ENCODE measurements at places on chromosomes 4 and X.

DNA sequence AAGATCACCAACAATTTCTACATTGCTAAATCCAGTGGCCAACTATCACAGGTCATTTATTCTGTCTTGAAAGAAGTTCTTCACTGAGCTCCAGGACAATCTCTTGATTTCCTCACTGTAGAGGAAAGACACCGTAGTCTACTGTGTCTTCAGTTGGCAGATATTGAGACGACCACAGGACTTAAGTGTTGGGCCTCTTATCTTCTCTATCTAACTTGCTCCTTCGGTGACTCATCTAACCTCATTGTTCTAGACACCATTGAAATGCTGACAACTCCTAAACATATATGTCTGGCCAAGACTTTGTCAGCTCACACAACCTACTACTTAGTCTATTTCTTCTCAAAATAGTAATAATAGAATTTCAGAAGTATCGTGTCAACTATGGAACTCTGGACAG, 425.8 kb downstream of the ARAP2 start:
- DNase-seq: no peak

DNA sequence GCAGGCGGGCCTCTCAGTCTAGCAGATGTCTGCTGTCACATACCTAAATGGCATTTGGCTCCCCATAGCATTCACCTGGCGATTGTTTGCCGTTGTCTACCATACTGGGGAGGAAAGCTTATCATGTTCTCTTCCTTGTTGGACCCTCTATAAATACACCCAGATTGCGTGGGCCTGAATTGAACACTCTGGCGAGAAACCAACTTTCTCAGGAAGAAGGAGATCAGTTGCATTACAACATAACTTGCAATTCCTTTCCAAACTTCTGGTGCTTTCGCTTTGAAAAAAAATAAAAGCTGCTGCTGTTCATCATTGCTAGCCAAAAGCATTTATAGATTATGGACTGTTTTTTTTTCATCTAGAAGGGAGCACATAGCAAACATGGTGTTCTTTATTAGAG, 230.0 kb upstream of the GPC4 start:
- DNase-seq: no peak

DNA sequence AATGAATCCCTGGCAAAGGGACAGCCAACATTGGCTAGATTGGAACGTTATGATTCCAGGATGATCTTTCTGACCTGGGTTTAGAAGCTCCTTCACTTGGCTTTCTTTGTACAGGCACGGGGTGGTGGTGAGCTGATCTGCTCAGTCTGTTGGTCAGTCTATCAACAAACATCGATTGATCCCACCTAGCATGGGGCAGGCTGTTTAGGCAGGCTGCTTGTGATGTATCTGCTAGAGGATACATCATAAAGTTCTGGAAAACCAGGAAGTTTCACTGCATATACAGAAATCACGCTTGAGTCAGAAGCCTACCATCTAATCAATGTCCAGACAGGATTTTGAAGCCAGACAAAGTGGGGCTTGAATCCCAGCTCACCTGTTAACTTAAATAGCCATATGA, 6.9 kb downstream of the FRMD7 start:
- no peak for DNase-seq

DNA sequence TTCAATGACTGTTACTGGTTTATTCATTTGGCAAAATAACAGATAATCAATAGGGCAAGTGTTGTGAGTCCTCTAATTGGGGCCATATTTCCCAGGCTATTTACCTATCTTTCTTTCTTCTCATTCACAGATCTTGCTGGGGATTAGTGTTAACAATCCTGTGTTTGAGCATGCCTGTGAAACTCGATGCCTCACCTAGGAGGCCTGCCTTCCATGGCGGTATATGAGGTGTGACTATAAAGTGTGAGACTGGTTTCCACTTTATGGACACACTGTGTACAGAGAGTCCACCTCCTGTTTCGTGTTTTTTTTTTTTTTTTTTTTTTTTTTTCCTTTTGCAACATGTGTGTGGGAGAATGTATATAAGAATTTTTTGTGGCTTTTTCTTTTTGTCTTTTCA, 199.3 kb downstream of the BMPR1B start:
- DNase-seq: no peak

DNA sequence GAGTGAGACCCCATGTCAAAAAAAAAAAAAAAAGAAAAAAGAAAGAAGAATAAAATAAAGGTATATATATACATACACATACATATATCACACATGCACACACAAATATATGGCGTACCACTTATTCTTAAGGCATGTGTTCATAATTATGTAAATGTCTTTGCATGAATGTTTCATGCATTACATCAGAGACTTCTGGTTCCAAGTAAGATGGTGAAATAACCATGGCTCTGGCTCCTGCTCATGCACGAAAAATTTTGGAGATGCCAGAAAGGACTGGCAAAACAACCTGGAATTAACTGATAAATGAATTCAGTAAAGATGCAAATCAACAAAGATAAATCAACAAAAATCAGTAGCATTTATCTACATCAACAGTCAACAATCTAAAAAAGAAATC, 19.7 kb upstream of the FHIP1A start:
- no peak for DNase-seq

DNA sequence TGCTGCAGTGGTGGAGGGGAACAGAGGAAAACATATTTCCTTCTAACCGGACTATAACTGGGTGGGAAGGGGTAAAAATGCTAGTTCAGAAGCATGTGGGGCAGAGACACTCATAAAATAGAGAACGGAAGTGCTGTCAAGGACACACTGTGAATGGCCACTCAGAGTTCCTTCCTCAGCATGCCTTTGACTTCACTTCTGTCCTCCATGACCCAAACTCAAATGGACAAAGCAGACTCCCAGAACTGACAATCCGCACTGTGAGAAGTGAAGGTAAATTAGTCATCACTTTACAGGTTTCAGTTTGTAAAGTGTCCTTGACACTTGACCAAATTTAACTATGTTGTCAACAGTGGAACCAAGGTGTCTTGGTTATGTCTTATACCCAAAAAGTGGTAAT, 30.2 kb upstream of the ELF2 start:
- DNase-seq: no peak

DNA sequence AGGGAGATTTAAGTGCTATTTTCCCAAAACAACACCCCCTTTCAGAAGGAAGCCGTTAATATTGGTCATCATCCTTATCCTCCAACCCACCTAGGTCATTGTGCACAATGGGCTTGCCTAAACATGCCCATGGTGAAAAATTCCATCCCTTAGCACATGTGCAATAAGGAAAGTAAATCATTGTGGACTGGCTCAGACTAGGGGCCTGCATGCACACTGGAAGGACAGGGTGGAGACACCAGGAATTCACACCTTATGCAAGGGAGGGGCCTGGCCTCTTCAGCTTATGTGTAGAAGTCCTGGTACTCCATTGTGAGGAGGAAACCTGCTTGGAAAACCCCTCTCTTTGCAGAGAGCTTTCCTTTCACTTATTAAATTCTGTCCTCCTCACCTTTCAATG, 311.4 kb upstream of the NDST4 start:
- DNase-seq: no peak

DNA sequence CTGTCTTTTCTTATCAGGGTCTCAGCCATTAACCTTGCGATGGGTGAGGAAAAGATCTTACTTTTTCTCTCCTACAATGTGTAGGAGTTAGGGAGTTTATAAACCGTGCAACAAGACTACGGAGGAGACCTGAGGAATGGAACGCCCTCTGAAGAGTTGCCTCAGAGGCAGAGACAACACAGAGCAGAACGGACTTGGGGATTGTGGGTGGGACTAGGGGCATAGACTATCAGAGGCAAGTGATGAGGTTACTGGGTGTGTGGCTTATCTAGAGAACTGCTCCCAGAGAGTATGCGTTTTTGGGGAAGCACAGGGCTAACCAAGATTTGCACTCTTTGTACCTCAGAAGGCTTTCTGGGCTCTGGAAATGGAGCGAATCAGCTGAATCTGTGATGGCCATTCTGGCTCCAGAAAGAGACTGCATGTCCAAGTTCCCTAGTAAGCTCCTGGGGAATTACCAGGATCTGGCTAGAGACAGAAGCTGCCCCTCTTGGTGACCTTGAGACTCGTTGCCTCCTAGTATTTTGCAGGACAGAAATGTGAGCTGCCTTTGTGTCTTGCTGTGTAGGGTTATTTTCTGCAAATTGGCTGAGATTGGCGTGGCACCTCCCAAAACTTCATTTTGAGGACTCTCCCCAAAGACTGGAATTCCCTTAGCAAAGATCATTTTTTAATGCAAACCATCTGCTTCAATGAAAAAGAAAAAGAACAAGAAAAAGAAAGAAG, 118.9 kb downstream of the ARSF start:
- no peak for DNase-seq

- no peak for DNase-seq
Measured at GRCh38 chrX:39760930-39761329, 336.8 kb downstream of the BCOR start.

DNA sequence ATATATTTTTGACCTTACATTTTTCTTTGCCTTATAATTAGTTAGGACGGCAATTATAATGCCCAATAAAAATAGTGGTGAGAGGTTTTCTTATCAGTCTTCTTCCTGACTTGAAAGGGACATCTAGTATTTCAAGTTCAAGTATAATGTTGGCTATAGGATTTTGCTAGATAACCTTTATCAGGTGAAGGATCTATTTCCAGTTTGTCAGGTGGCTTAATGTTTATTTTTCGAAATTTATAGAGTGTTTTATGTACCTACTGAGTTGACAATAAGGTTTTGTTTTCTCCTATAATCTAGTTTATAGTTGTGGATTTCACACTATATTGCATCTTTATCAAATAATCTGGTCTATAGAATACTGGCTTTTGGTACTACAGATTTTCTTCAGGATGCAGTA, 351.8 kb upstream of the FGF13 start:
- no peak for DNase-seq

GRCh38 chr4:105158837-105159236, 12.2 kb downstream of the TET2 start:
- DNase-seq: no peak

GRCh38 chr4:26289401-26289800, 31.4 kb upstream of the RBPJ start:
- DNase-seq: no peak

DNA sequence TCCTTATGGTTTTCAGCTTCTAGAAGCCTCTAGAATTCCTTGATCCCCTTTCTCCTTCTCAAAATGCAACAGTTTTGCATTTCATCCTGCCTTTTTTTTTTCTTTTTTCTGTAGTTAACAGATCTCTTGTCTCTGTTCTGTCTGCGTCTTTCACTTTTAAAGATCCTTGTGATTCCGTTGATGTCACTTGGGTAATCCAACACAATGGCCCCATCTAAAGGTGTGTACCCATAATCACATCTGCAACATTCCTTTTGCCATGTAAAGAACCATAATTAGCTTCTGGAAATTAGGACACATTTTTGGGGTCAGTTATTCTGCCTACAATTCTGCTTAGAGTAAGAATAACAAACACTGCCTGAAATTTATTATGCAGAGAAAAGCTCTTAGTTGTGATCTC, 1180.9 kb upstream of the ADGRL3 start:
- DNase-seq: no peak

GRCh38 chr4:138935-139334, 14.6 kb downstream of the ZNF718 start:
- DNase-seq: no peak

GRCh38 chr4:184979461-184980124, 38.7 kb upstream of the HELT start:
- no peak for DNase-seq

DNA sequence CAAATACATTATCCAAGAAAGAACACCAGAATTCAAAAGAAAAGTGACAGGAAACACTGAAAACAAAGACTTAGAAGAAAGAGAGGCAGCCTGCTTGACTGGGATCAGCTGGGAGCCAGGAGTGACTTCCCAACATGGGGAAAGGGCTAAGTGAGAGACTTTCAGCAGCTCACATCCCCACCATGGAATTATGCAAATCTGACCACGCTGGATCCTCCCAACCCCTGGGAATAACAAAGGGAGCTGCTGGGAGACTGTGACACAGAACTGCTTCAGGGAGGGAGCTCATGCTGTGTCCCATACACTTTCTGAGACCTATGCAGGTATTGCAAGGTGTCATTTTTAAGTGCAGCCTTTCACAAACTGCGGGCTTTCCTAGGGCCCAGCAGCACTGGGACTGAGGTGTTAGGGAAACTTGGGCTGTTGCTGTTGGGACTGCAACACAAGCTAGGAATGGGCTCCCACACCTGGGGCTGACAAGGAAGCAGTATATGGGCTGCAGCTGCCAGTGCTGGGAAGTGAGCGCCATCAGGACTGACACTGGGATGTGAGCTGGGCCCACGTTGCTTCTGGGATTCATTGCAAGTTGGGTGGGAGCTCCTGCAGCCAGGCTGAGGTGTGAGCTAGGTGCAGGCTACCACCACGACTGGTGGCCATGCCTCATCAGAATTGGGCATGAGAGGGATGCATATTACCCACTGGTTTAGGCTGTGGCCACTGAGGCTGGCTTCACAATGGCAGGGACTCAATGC, 139.1 kb downstream of the KDR start:
- DNase-seq: no peak

DNA sequence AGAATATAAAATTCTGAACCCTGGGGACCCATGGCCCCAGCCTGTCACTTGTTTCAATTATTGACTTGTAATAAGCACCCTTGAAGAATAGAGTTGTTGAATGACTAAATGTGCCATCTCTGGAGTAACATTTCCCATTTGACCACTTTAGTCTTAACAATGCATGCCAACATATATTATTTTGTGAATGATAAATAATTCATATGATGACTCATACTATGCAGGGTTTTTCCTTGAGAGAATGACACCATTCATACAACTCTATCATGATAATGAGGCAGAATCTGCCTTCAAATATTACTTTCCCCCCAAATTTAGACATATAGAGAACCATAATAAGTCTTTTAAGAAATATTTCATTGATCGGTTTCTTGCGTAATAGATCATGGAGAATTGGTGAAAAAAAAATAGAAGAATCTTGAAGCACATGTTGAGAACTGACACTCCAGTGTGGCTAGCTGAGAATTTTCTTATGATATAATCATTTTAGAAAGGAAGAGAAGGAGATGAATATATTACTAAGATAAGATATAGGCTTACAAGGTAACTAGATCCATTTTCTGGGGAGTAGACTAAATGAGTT, 404.5 kb downstream of the GRXCR1 start:
- no peak for DNase-seq

GRCh38 chr4:11535333-11535732, 106.6 kb upstream of the HS3ST1 start:
- no peak for DNase-seq

DNA sequence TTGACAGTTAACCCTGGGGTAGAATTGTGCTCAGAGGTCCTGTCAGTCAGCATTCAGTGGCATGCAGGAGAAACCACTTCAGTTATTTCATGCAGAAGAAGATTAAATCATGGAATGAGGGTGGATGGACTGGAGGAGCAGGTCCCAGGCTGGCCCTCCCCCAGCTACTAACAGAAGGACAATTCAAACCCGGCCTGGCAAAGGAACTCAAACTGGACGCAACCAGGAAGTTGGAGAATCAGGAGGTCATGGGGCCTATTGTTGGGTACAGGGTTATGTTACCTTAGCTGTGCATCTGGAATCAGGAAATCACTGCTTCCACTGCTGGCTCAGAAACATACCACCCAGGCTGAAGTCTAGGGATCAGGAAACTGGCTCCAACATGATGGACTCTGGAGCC, 121.4 kb downstream of the GPAT3 start:
- DNase-seq: no peak

GRCh38 chr4:56696056-56696455, 15.0 kb upstream of the HOPX start:
- DNase-seq: no peak

GRCh38 chrX:16087076-16087475, 36.3 kb upstream of the GRPR start:
- no peak for DNase-seq

Measured in effector memory CD4-positive, alpha-beta T cell (primary cell).